ENCODE measurements at places on chromosomes 12 and 14.

- DNase-seq: no peak
Measured at GRCh38 chr14:45284802-45285201, 31.8 kb upstream of the MIS18BP1 start.

DNA sequence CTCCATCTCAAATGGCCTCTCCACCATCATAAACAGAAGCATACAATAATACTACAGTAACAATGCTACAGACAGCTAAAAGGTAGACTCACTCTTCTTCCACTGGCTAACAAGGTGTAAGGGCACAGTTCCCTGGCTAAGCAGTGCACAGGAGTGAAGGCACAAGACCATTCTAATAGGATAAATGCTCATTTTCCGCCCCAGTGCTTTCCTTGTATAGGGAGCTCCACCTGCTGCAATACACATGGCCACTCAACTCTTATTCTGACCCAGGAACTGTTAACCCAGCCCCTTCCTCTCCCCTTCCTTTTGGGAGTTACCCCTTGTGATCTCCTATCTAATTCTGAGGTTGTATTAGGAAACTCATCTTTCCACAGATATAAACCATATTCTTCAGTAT lies 124.6 kb downstream of the KCNK10 start:
- DNase-seq: peak; percentile 86

DNA sequence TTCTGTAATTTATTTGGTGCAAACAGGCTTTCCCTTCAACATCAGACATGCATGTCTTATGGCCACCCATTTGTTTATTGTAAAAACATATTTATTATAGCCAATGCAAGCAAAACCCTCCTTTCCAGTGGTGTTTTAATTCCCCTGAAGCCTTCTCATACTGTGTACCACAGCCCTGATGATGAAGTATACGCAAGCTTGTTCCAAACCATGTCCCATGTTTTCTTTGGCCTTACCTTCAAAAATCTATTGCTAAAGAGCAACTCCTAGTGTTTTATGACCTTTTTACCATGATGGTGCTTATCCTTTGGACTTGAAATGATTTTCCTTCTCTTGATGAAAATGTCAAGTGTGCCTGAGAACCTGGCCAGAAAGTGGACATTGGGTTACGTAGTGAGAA lies 85.9 kb upstream of the CCDC91 start:
- no peak for DNase-seq

- DNase-seq: no peak
Measured at GRCh38 chr12:15787778-15788177, 1.4 kb downstream of the EPS8 start.

DNA sequence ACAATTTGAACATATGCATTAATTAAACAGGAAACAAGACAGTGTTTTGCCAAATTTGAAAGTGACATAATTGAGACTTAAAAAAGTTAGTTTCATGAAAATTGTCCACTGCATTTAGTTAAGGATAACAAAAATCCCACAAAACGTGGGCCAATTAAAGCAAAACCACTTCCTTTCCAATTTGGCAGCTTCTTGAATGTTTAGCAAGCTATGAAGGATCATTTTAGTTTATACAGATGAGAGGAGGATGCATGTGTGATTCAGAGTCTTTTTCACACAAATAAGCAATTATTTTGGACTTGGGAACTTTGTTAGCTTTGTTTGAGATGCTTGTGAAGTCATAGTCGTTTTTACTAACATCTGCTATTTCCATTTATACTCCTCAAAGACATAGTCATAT lies 109.6 kb downstream of the ATXN7L3B start:
- DNase-seq: no peak

GRCh38 chr14:92984082-92984788 lies 61.3 kb downstream of the CHGA start:
- no peak for DNase-seq

DNA sequence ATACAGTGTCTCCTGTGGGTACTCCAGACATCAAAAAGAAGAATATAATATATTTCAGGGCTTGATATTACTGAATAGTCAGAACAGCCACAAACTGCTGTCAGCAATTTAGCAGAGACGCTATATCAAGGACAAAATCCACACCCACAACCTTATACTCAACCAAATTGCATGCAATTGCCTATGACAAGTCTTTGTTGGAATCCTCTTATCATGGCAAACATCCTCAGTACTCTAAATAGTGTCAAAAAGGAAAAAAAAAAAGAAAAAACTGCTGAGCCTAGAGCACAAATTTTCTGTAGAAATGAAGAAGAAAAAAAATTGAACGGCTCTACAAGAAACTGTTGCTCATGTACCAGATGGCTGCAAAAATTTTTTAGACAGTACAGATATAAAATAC lies 485.7 kb downstream of the TMTC2 start:
- DNase-seq: no peak

GRCh38 chr14:73591690-73592449 lies at the start of gene ACOT4:
ACOT4 (plus strand) TSS chr14:73591873; CDS start chr14:73591960, 87 bp downstream.
- DNase-seq: no peak

DNA sequence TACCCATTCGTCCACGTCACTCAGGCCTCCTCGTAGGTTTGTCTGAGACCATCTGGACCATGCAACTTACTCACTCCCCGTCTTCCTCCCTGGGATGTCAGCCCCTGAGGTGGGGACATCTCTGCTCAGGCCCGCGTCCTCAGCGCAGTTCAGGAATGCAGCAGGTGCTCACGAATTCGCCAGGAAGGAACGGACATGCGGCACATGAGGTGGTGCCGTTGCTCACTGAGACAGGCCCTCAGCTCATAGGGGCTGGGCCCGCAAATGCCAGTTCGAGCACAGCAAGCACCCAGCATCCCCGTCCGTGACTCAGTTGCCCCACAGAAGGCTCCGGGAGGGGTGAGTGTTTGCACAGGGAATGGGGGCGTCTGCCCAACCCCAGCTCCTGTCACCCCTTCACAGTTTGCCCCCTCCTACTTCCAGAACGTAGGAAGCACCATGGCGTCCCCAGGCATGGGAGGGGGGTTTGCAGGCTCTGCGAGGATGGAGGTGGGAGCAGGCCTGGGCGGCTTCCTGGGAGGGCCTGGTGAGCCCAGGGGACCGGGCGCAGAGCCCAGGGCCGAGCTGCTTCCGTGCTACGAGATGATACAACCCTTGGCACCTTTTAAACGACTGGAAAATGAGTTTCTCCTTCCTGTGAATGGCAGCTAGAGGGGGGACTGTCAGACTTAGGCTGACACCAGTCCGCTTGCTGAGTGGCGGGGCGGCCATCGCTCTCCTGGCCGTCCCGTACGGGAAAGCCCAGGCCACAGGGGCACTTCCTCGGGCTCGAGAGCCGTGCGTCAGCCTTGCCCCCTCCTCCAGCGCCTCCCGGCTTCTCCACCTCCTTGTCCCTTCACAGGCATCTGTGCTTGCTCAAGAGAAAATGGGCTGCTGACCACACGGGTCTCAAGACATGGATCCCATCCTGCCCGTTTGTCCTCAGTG lies 6.9 kb downstream of the GALNT9 start:
- DNase-seq: no peak

DNA sequence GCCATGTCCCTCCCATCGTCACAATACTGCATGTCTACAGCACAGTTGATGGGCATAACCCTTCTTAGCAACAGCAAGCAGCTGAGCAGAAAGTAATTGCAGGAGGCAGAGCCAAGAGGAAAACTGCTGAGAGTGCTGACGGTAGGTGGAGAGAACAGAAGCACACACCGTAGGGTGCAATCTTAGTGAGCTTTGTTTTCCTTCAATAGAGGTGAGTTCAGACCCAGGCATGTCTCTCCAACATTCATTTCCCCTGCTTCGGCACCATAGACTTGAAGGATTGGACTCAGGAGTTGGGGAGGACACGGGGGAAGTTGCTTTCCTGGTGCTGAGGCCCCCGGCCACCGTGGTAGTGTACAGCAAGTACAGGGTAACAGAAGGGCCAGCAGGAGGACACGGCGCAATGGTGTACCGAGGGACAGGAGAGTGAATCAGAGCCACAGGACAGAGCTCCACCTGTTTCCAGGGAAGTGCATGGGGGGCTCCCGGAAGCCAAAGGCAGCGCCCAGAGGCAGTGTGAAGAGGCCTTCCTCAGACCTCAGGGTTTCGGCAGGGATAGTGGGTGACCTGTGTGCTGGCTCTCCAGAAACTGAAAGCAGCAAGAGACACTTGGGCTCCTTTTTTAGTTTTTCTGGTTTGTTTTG lies 36.3 kb upstream of the SINHCAF start:
- peak; percentile 64 for DNase-seq

GRCh38 chr12:15558915-15559528 lies 230.2 kb downstream of the EPS8 start:
- DNase-seq: no peak

DNA sequence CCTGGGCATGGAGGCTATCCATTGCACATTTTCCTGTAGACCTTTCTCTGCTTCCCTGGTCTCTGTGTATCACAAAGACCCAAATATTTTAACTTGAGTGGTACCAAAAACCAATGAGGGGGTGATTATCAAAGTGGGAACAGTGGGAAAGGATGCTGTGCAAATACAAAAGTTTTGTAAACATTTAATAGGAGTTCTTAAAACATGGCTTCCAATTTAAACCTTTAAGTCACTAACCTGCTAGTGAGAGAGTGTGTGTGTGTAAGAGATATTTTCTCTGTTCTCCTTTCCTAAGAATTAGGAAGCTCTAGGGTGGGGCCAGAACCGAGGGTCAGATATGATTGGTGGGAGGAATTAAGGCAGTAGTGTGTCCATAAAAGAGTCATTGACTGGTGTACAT lies 64.5 kb upstream of the ARHGAP5 start:
- DNase-seq: no peak

- no peak for DNase-seq
Measured at GRCh38 chr12:7137908-7138307, 7.7 kb downstream of the CLSTN3 start.

DNA sequence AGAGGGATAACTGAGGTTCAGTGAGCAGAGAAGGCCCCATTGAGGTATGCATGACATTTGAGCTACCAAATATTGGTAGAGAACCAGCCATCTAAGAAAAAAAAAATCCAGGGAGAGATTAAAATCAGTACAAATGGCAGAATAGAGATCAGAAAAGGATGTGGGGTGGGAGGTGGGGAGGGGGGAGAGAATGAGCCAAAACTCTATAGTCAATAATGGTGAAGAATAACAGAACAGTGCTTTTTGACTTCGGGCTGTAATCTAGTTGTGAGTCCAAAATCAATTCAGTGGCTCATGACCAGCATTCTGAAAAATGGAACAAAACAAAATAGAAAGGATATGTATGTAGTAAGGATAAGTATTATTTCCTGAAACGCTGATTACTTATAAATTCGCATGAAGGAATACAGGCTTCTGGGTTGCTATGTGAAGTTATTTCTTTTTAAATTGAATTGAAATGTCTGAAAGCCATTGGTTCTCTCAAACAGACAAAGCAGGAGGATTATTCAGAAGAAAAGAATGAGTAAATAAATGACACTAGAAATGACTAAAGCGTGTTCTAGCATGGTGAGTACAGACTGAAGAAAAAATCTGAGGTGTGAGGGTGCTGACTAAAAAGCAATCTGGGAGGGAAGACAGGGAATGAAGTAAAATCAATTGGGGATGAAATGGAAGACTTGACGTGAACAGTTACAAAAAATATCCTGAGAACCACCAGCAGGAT lies 72.4 kb downstream of the ATP2B1 start:
- DNase-seq: no peak

DNA sequence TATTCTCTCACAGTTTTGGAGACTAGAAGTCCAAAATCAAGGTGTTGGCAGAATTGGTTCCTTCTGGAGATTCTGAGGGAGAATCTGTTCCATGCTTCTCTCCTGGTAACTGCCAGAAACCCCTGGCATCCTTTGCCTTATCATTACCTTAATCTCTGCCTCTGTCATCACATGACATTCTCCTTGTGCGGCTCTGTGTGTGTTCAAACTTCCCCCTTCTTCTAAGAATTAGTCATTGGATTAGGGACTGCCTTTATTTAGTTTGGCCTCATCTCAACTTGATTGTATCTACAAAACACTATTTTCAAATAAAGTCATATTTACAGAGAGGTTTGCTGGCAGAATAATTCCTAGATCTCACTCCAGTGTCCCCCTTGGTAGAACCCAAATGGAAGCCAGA lies 68.9 kb downstream of the ZNF641 start:
- no peak for DNase-seq

GRCh38 chr12:68759852-68760251 lies 13.9 kb downstream of the SLC35E3 start:
- no peak for DNase-seq

- no peak for DNase-seq
Measured at GRCh38 chr14:103765526-103765925, 49.9 kb downstream of the ZFYVE21 start.

GRCh38 chr14:67517083-67517482 lies 16.0 kb upstream of the PLEKHH1 start:
- DNase-seq: no peak
